ENCODE measurements at places on chromosomes 6 and 20.

- DNase-seq: peak; percentile 89
These were observed 21.6 kb downstream of the CNKSR3 start for GRCh38 chr6:154488802-154489437.

GRCh38 chr20:6081236-6081635, 27.4 kb upstream of the LRRN4 start:
- peak; percentile 73 for DNase-seq

GRCh38 chr6:16749516-16750485, 11.5 kb downstream of the ATXN1 start:
- DNase-seq: no peak

DNA sequence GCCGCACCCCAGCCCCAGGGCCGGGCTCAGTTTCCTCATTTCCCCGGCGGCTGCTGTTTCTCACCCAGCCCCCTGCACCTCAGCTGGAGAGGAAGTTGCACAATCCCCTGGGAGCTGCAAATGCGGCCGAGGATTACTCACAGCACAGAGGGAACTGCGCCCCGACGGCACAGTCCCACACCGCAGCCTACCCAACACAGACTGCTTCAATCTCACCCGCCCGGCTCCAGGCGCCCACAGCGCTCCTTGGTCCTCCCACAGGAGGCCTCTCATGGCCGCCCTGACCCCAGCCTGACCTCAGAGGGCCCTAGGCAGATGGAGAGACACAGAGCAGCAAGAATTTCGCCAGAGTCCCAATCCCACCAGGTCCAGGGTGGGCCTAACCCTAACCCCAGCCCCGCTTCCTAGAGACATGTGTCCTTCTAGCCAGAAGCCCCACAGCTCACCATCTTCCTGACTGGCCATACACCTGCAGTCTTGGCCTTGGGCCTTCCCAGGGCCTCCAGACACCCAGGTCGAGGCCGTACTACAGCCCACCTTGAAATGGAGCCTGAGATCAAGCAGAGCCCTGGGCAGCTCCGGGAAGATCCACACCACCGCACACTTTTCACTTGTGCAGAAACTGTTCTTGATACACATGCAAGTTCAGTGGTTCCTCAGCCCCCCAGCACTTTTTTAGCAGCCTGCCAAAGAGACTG, 11.7 kb downstream of the TFEB start:
- DNase-seq: peak; percentile 88

- no peak for DNase-seq
These were observed 101.5 kb upstream of the MARCKS start for GRCh38 chr6:113755449-113756289.

GRCh38 chr6:109655761-109656262, 35.2 kb downstream of the AK9 start:
- no peak for DNase-seq

DNA sequence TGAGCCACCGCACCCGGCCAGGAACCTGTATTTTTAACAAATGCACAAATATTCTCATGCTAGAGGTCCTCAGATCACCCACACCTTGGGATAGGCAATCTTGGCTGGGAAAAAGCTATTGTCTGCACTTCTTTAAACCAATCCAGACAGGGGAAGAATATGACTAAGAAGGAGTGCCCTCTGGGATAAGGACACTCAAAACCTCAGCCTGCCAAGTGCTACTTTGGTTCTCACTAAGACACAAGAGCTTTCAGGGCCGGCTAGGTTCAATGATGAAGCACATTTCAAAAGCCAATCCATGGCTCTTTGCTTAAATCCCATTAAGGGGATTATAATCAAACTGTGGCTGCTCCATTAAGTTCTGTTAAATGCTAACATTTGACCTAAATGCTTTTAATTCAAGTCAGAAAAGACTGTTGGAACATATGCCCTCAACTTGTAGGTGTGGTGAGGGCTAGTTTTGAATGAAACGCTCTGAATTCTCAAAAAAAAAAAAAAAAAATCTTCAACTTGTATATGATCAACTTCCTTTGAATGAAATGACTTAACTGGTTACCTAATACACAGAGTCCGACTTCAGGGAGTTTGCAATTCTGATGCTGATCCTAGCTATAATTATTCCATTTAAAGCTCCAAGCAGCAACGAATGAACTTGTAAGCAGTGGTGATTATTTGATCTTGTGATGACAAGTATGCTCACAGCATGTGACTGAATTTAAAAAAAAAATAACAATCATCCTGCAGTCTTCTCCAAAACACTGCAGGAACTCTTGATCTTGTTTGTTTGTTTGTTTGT, 56.6 kb downstream of the SLC23A2 start:
- peak; percentile 53 for DNase-seq

- peak; percentile 18 for DNase-seq
These were observed 69.3 kb downstream of the EYA2 start for GRCh38 chr20:46963758-46964617.

DNA sequence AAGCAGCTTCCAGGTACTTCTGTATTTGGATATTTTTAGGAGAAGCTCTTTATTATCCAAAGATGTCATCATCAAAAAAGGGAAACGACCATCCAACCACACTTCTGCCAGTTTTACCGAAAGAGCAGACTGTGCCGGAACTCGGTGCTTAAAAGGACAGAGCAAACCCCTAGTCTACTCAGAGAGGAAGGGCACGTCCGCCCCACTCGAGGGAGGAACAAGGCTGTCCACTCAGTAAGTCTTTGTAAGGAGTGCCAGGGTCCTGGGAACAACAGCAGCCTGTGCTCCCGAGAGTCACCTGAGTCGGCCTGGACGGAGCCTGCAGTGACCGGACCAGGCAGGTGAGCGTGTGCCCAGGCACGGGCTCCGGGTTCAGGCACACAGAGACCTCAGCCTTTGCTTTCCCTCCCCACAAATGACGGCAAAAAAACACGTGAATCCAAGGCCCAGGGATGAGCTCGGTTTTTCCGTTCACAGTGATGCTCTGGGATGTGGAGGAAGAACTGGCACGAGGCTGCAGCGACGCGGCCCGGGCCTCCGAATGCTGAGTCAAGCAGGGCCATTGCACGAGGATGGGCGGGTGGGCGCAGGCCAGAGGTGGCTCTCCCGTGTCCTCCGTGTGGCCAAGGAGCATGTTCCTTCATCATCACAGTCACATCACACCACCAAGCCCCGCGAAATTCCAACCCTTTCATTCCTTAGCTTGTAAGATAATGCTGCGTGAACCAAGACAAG, 17.4 kb upstream of the SLCO4A1 start:
- DNase-seq: no peak

GRCh38 chr6:16964553-16965499, 137.0 kb upstream of the STMND1 start:
- peak; percentile 67 for DNase-seq

DNA sequence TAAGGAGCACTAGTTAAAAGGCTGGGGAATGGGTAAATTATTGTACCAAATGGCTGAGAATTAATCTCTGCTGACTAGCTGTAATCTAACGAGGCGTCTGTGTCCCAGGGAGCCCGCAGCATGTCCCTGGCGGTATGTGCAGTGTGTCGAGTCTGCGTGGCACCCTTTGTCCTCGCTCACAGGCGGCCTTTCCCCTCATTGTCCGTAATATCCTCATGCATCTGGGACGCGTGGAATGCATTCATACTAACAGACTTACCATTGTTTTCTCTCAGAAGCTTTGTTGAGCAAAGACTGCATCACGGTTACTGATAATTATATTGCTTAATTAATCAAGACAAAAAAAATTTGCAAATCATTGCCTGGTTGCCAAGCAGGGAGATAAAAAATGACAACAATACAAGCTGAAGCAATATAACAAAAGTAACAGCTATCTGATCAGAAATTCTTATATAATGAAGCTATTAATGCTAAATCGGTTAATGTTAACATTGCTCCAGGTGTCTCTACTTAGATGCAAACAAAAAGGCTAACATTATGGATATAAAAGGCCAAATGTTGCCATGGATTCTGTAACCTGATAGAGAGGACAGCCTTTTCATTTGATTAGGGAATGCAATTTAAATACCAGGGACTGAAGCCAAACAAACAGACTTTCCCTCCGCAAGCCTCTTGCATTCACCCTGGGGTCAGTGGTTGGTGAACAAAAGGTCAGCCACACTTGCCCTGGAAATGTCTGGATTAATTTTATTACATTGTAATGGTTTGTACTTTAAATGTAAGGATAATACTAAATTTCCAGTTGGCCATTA, 124.8 kb downstream of the INSM1 start:
- no peak for DNase-seq

GRCh38 chr6:6870921-6871320, 236.8 kb upstream of the RREB1 start:
- DNase-seq: no peak

- peak; percentile 97 for DNase-seq
These were observed 277.0 kb downstream of the CDKAL1 start for GRCh38 chr6:20811109-20811761.

- DNase-seq: no peak
These were observed 5.5 kb upstream of the UTRN start for GRCh38 chr6:144279484-144280150.

GRCh38 chr20:41137614-41138474, 501 bp downstream of the PLCG1 start:
- DNase-seq: peak; percentile 48

GRCh38 chr6:158057213-158057987, 75.7 kb downstream of the SYNJ2 start:
- peak; percentile 98 for DNase-seq

- DNase-seq: no peak
These were observed 111.2 kb upstream of the CARMIL1 start for GRCh38 chr6:25167961-25168360.

GRCh38 chr6:34445313-34445860, 19.5 kb upstream of the RPS10 start:
- DNase-seq: no peak

GRCh38 chr20:4726710-4727397, 5.1 kb downstream of the PRND start:
- peak; percentile 87 for DNase-seq

DNA sequence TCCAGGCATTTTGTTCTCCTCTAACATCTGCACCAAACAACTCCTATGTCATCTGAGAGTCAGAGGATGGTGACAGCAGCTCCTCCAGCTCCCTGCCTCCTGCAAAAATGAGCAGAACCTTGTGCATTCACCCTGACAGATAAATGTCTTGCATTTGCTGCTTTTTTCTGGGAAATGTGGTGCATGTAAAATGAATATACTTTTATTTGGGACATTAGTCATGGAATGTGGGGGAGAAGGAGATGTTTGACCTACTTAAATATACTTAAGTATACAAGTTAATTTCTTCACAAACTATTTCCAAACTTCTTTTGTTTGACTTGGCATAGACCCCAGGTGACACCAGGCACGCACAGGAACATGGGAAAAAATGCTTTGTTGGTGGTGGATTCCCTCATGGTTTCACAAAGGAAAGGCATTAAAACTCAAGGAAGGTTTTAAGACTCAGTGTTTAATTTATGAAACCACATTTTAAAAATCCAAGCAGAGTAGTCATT, 181.8 kb upstream of the MCHR2 start:
- peak; percentile 95 for DNase-seq

- DNase-seq: no peak
These were observed 21.3 kb upstream of the PDE10A start for GRCh38 chr6:165684333-165684732.

DNA sequence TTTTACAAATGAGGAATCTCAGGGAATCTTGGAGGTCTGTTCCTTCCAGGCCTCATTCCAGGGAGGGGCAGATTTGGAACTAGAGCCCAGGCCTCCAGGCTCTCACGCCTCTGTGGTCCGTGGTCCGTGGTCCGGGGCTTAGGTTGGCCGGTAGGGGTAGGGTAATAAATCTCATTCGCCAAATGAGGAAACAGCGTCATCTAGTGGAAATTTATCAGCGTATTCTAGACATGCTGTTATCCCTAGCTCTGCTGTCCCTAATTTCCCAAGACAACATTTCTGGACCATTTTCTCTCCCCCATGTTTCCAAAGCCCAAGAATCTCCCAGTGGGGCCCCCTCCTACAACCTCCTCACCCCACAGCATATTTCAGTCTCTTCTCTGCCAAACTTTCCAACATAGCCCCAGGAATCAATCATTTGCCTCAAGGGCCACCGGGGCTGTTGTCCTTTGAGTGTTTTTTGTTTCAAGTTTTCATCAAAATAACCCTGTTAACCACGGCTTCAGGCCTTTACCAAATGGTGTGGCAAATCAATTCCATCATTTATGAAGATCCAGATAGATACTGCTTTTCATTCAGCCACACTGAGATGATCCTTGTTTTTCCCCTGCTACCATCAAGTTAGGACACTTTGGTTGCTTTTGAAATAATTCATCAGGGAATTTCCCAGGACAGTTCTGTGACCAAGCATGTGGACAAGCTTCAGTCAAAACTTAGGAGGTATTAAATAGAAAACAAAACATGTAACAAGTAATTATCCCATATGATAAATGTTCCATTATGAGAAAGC, 126.8 kb downstream of the ALDH8A1 start:
- peak; percentile 93 for DNase-seq

GRCh38 chr6:3247255-3248146, 11.2 kb upstream of the PSMG4 start:
- peak; percentile 82 for DNase-seq

- DNase-seq: peak; percentile 77
These were observed 54.3 kb upstream of the BMP6 start for GRCh38 chr6:7671581-7671980.

DNA sequence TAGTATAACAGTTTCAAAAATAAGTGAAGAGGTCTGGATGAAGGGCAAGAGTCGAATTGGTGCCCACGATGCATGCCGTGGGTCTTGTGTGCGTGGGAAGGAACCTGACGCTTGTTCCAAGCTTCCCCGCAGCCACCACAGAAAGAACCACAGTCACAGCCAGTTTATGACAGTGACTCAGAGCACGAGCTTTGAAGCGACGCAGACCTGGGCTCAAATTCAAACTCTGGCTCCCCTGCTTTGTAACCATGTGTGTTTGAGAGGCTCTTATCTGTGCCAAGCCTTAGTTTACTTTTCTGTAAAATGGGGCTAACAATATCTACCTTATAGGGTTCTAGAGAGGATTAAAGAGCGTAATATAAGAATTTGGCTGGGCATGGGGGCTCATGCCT, 65.5 kb downstream of the SYNJ2 start:
- peak; percentile 90 for DNase-seq

DNA sequence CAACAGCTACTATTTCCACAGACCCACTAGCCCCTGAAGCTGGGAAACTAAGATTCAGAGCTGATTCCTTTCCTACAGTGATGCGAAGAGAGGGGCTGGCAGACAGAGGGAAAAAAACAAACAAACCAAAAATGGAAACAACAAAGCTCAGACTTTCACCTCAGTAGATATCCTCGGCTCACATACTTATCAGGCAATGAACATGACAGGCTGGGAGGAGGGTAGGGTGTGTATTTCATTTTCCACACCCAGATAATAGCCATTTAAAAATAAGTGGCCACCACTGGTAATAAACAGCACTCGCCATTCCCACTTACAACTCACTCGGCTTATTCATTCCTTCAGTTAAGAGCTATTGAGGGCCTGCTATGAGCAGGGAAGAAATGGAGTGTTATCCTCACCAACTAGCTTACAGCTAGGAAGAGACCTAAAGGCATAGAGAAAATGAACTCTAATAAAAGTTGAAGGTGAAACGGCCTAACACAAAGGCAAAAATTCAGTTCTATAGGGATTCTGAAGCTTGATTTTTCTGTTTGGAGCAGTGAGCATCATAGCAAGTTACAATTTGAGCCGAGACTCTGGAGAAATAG, 32.0 kb upstream of the SPTLC3 start:
- DNase-seq: no peak

GRCh38 chr20:59748619-59749191, 144.4 kb downstream of the PHACTR3 start:
- DNase-seq: peak; percentile 60
